ENCODE measurements at places on chromosomes 6 and 20. TPM values are rescaled to one million over a fixed set of nuclear protein-coding genes. Genes with fewer than 3 reads are reported as not detected.

The CHRNA4 gene
- polyA plus RNA-seq, result 4.9 TPM

The AGPAT4 gene
- polyA plus RNA-seq, result 22.4 TPM

- DNase-seq, result no peak
Measured at GRCh38 chr6:33504486-33504885, 50.1 kb downstream of the ZBTB9 start.

The ADGB gene
- 0.15 TPM for polyA plus RNA-seq

The SLC22A3 gene
- 3.9 TPM for polyA plus RNA-seq

Data from left renal pelvis (tissue), 4 donors.